Neuronal stem cell (in vitro differentiated cells): ENCODE measurements at places on chromosomes 5 and 9.

DNA sequence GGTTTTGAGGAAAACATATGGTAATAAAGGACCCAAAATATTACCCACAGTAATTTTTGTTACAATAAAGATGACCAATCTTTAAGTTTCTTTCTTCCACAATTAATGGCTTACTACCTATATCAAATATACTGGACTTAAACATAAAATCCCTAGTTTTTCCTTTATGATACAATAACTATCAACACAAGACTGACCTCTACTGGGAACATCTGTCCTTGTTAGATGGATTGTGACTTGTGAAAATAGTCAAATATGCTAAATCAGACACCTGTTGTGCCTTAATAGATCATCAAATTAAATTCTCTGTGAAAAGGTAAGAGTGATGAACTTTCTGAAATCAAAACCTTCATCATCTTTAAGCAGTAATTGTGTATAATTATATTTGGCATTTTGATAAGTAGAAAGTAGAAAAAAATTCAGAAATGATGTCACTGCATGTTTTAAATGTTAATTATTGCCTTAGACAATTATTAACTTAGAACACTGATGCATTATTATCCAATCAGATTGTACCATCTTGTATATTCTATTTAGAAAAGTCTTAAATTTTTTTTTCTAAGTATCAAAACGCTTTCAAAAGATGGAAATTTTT, 113.6 kb downstream of the DEPDC1B start:
- no peak for DNase-seq

GRCh38 chr5:149679876-149680809, 50.0 kb upstream of the PPARGC1B start:
- no peak for DNase-seq

DNA sequence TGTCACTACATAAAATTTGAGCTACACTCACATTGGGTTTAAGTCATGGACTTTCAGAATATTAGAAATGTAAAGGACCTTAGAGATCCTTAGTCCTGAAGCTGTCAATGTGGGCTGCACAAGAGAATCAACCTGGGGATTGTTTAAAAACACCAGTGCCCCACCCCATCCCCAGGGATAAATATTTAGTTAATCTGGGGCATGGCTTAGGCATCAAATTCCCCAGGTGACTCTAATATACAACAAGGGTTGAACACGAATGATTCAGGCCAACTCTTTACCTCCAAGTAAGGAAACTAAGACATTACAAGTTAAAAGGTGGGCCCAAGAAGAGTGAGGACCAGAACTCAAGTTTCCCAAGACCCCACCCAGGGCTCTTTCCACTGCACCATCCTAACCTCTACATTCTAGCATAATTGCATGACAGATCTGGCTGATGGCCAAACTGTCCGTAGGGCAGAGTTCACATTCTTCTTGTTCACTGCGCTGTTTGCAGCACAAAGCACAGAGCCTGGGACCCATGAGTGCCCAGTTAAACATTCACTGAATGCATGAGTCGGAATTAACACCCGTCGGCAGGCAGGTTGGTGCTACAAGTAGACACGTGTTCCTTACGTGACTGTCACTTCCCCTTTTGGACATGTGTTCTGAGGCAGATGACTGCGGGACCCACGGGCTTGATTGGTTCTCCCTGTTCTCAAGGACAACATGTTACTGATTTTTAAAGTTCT, 25.2 kb downstream of the CYFIP2 start:
- DNase-seq, result no peak

DNA sequence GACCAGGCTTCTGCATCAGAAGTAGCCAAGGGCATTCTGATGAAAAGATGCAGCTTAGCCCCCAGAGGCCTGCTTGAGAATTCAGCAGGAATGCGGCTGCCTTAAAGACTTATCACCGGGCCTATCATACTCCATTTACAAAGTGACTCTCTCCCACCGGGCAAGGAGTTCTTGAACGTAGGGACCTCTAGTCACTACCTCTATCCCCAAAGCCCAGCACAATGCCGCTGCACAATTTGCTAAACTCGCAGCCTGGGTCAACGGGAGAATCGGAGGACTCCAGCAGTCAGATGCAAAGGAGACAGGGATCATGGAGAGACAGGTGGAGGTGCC, 661 bp downstream of the PDCL start:
- DNase-seq, result no peak

- no peak for DNase-seq
Observed at GRCh38 chr5:109167586-109167985, 242.2 kb downstream of the PJA2 start.

DNA sequence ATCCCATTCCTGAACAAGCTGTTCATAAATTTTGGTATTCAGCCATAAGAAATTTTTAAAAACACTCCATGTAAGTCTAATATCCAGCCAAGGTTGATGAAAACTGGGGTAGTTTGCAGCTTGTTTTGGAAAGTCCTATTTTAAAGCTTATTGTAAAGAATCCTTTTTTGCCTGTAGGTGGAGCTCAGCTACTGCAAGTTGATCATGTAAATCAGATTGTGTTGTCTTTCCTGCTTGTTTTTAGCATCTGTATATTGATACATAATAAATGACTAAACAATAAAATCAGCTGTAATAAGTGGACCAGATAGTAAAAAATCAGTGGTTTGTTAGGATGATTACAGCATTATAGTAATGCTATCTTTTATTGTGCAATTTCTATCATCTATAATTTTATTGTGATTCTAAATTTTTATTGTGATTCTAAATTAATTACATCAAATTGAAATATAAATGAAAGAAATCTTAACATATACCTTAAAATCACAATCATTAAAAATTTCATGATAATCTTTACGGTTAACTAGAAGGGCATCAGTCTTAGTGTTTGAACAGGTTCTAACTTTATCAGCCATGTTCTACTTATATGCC, 42.4 kb downstream of the CWC27 start:
- peak; percentile 27 for DNase-seq

- no peak for DNase-seq
Observed at GRCh38 chr9:32854271-32854670, 70.9 kb downstream of the TMEM215 start.

- no peak for DNase-seq
Observed at GRCh38 chr9:81826517-81826906, 101.7 kb upstream of the SPATA31D4 start.

DNA sequence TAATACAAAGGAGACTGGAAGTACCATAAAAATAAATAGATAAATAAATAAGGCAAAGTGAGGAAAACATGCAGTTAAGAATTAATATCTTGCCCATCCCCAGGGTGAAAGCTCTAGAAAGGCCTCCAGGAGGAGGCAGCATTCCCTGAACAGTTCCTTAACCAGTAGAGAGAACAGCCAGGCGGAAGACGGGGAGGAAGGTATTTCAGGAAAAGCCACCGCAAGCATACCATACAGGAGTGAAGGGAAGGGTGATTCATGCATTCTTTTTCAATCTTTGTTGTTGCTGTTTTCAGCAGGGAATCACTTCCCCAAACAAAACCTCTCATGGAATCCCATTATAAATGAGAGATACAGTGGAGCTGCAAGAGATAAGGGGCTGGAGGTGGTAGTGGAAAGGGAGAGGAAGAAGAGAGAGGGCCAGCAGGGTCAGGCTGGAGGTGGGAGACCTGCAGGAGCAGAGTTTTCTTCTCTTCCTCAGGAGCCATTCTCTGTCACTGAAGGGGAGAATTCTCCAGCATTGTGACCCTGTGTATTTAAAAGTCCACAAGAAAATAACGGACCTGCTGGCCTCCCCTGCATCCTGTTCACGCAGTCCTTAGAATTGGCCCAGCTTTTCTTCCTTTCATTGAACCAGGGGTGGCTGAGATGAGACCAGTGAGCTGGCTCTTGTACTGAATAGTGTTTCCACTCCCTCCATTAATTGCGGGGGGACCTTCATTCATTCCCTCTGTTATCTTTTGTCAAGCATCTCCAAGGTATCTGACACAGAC, 255.9 kb downstream of the FAM114A2 start:
- peak; percentile 24 for DNase-seq
